ENCODE measurements at places on chromosomes 5 and 9. TPM values are rescaled to one million over a fixed set of nuclear protein-coding genes. Genes with fewer than 3 reads are reported as not detected.

The TAS2R1 gene
- total RNA-seq, result not detected

The TTC1 gene
- total RNA-seq, result 85.0 TPM

The SVEP1 gene
- total RNA-seq, result 6.1 TPM

The PDGFRB gene
- total RNA-seq, result 37.9 TPM

The CLIC3 gene
- not detected for total RNA-seq

The TRIM14 gene
- total RNA-seq, result 79.7 TPM

The ZDHHC21 gene
- total RNA-seq, result 12.4 TPM

The SEMA6A gene
- 37.1 TPM for total RNA-seq

The DAPK1 gene
- 74.4 TPM for total RNA-seq

The IRX2 gene
- total RNA-seq, result not detected

The GPR21 gene
- total RNA-seq, result 2.5 TPM

The BNIP1 gene
- 6.2 TPM for total RNA-seq

The ZBED3 gene
- 1.9 TPM for total RNA-seq

The PCDHA1 gene
- not detected for total RNA-seq

The KLF9 gene
- total RNA-seq, result 56.0 TPM

The FYB1 gene
- 13.8 TPM for total RNA-seq

The PTPN3 gene
- 53.6 TPM for total RNA-seq

The SLC34A3 gene
- total RNA-seq, result not detected

The SLC9A3 gene
- total RNA-seq, result 292 TPM

The MAML1 gene
- 43.1 TPM for total RNA-seq

The ZNG1A gene
- 27.5 TPM for total RNA-seq

The ZBTB5 gene
- 9.1 TPM for total RNA-seq

The LCN9 gene
- not detected for total RNA-seq

The SLC6A18 gene
- 0.53 TPM for total RNA-seq
